ENCODE measurements at places on chromosomes 12 and 14.

DNA sequence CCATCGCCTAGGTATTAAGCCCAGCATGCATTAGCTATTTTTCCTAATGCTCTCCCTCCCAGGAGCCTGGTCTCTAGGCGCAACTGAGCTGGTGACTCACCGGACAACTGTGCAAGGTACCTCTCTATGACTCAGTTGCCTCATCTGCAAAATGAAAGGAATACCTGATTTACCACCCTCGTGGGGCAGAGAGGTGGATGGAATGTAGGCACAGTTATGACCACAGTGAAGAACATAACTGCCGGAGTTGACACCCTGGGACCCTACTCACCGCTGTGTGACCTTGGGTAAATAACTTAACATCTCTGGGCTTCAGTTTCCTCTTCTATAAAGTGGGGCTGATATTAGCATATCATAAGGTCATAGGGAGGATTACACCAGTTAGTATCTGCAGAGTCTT is 22.6 kb downstream of the BCL11B start:
- DNase-seq: no peak

GRCh38 chr12:91663310-91663709 is 480.7 kb upstream of the DCN start:
- DNase-seq: no peak

DNA sequence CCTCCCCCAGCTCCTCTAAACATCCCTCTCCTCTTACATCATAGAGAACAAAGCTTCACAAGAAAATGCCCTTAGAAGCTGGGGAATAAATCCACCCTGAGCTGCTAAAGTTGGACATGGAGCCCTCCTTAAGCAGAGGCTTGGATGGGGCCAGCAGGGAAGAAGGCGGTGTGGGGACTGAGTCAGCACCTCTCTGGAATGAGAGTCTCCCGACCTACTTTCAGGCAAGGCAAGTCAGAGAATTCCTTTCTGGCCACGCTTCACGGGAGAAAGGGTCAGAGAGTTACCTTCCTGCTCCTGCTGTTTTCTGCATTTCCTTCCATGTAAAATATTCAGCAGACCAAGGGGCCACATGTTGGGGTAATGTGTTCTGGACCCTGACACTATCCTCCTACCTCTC is 113.3 kb upstream of the PRB2 start:
- no peak for DNase-seq

DNA sequence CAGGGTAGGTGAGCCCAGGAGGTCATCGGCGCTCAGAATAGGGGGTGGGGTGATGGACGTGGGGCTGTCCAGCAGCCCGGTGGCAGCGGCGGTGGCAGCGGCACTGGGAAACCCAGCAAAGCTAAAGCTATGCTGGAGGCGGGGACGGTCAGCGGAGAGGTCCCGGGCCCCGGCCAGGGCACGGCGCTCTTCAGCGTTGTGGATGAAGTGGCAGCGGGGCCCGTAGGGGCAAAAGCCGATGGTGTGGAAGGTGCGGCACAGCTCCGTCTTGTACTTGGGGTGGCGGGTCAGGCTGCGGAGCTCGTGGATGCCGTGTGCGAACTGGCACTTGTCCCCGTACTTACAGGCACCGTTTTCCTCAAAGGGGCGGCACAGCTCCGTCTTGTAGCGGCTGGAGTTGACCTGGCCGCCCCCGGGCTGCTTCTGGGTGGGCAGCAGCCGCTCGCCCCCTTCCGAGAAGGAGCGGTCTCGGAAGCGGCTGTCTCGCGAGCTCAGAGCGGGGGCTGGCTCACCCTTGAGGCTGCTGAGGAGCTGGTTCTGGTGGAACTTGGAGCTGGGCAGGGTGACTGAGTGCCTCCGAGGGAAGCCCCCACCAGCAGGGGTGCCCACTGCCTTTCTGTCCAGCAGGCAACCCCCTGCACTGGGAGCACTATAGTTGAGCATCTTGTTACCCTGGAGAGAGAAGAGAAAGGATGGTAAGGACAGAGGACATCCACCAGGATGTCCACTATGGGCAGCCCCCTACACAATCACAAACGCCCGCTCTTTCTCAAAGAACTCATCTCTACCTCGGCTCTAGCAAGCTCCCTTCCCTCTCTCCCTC is 2.8 kb downstream of the ZFP36L1 start:
- peak; percentile 27 for DNase-seq

DNA sequence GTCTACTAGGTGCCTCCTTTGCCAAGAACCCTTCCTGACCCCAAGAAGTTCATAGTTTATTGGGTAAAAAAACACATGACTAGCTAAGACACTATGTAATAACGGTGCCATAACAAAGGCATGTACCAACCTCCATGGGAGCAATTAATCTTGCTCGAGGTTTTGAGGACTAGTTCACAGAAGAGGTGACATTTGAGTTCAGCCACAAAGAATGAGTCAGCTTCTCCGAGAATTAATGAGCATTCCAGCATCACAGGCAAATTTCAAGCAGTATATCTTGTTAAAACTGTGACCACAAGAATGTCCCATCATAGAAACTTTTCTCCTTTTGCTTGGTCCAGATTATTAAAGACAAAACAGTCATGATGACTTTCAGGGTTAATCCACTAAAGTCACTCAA is 113.0 kb upstream of the RAP1B start:
- peak; percentile 22 for DNase-seq
